ENCODE measurements at places on chromosomes 11 and 22.

GRCh38 chr11:45890886-45891550 is 5.6 kb downstream of the MAPK8IP1 start:
- DNase-seq, result no peak

GRCh38 chr11:3807909-3808860 is at the start of gene PGAP2:
Gene PGAP2 (plus strand): TSS chr11:3808560. CDS start chr11:3811260, 2,700 bp downstream.
- no peak for DNase-seq

- no peak for DNase-seq
Measured at GRCh38 chr11:66373265-66373664, 1.7 kb upstream of the SLC29A2 start.

GRCh38 chr11:68839911-68840641 is 1.6 kb downstream of the CPT1A start:
- DNase-seq, result no peak

GRCh38 chr11:20278727-20279126 is 84.8 kb upstream of the HTATIP2 start:
- no peak for DNase-seq

- no peak for DNase-seq
Measured at GRCh38 chr22:31532060-31532459, 35.7 kb downstream of the SFI1 start.
